ENCODE measurements at places on chromosomes 1 and 21. TPM values are rescaled to one million over a fixed set of nuclear protein-coding genes. Genes with fewer than 3 reads are reported as not detected.

KIF17 gene
- 3.7 TPM for total RNA-seq

HPCAL4 gene
- 0.52 TPM for total RNA-seq

LCE2A gene
- total RNA-seq: not detected

OR10Z1 gene
- not detected for total RNA-seq

B3GALT2 gene
- total RNA-seq: 6.8 TPM

AGMAT gene
- 4.2 TPM for total RNA-seq

FMO1 gene
- total RNA-seq: 5.7 TPM

All from skeletal muscle tissue (tissue), 5 donors.